H1 (cell line): ENCODE measurements at places on chromosomes 2 and 18.

DNA sequence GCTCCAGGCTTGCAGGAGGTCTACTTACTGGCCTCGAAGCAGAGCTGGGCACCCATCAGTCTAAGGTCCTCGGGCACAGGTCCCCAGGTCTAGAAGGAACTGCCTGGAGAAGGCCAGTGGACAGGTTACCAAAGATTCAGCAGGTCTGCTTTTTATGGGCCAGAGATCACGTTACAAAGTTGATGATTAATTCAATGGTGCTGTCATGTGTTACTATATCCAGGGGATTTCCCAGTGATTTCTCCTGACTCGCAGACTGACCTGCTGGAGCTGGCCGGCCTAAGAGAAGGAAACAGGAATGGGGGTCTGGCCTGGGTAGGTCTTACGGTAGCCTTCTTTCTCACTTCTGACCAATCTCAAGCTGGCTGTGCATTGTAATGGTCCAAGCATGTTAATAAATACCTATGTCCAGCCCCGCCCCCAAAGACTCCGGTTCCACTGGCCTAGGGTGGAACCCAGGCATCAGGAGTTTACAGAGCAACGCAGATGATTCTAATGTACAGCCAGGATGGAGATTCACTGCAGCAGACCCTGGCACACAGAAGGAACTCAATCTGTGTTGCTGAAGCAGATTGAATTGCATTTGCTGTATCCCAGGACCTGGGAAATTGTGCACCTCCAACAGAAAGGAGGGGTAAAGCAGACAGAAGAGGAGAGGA, at the start of gene NEURL3:
NEURL3 (minus strand) TSS at position 127 of the 659 bp plus-strand sequence; CDS start at position 56, 71 bp downstream.
- peak; percentile 32 for DNase-seq

DNA sequence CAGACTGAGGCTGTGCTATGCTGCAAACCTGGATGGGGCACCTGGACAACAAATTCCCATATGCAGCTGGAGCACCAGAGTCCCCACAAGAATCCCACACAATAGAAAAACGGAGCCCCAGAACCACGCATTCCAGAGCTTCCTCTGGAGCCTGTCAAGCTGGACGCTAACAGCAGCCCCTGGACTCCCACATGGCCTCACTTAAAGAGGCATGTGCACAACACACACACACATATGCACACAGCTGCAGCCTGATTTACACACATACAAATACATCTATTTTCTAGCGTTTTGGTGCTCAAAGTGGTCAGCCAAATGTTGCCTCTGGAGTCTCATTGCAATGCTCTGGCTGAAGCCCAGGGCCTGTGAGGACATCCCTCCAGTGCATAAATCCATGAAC, 632.7 kb upstream of the ID2 start:
- DNase-seq: no peak

DNA sequence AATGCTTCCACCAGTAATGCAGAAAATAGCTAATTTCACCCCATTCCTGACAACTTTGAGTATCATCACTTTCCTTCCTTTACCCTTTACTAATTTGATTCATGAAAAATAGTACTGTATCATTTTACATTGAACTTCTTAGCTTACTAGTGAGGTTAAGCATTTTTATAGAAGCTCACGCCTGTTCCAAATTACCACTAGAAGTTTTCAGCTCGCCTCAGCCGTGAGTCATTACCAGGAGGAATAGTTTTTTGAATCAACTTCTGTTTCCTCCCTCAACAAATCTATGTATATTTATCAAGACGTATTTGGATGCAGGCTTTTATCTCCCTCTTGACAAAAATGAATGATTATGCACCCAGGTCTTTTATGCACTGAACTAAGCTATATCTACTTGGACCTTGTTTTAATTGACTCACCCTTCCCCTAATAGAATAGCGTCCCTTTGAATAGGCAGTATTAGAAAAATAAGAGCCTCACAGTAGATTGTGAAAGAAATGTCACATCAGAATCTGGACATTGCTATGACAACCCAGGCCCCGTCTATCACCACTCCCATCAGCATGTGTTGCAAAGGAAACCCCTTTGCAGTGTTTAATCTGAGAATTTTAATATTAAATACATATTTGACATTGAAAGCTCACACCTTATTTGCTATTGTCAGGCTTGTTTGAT, 207.4 kb upstream of the NRP2 start:
- no peak for DNase-seq

GRCh38 chr18:11946756-11947155, 34.6 kb upstream of the IMPA2 start:
- DNase-seq: no peak

- no peak for DNase-seq
These were observed 5.2 kb downstream of the XRCC5 start for GRCh38 chr2:216114382-216114713.

- no peak for DNase-seq
These were observed 48.7 kb downstream of the DPP4 start for GRCh38 chr2:162025121-162025911.

DNA sequence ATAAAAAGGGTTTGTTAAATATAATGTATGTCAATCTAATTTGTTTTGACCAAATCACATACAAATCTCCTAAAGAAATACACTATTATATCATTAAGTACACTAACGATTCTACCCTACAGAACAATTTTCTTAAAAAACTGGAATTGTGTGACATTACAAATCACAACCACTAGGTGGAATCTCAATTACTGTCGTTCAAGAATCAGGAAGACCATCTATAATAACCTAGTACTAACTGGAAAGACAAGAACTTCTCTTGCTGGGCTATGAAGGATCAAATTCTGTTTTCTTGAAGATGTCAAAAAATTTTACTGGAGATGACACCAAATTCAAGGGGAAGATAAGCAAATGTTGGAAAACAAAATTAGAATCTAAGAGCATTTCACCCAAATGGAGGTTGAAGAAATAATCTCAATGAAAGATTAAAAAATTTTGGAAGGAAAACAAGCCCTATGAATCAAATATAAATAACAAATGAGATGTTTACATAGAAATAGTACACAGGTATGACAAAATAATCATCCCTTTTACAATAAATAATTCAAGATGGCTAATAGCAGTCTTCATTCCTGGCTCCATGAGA, 110.9 kb downstream of the STK39 start:
- DNase-seq: no peak
